ENCODE measurements at places on chromosomes 7 and 10.

DNA sequence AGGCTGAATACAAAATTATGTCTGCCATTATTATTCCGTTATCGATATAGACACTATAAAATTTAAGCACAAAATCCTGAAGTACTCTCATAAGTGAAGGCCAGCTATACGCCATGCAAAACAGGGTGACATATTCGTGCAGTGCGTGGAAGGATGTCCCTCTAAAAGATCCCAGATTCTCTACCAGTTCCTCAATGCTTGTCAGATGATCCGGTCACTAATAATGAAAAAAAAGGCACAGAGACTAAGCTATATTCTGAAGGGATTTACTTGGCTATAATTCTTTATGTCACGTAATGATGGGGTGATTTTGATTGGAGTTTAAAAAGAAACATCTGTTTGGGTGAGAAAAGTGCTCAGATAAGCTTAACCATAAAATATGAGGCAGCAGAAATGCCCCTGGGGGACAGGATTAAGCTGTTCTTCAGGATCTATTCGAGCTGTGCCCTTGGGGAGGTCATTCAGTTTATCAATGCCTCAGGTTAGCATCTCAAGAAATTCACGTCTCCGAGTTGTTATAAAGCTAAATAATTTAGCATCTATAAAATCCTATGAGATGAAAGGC lies 229.7 kb upstream of the PITRM1 start:
- no peak for DNase-seq

DNA sequence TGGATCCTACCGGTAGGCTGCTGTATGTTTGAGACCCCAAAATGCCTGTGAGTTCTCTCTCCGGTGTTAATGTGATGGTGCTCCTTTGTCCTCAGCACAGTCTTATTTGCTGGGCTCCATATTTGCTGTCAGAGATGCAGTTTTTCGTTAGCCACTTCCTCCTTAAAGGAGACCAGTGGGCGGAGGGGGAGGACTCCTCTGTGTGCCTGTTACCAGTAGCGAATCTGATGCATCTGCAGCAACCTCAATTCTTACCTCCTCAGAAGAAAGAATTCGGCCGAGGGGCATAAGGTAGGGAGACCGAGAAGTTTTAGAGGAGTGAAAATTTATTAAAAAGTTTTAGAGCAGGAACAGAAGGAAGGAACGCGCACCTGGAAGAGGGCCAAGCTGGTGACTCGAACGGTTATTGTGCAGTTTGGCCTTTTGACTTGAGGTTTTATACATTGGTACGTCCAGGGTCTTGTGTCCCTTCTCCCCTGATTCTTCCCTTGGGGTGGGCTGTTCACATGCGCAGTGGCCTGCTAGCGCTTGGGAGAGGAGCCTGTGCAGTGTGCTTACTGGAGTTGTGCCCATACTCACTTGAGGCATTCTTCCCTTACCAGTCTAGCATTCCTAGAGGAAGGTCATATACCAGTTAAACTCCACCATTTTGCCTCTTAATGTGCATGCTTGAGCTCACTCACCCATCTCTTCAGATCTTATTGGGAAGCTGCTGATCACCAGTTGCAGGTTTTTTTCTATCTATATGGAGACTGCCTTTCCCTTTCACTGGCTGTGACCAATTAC lies 49.5 kb downstream of the GNAI1 start:
- DNase-seq, result no peak

DNA sequence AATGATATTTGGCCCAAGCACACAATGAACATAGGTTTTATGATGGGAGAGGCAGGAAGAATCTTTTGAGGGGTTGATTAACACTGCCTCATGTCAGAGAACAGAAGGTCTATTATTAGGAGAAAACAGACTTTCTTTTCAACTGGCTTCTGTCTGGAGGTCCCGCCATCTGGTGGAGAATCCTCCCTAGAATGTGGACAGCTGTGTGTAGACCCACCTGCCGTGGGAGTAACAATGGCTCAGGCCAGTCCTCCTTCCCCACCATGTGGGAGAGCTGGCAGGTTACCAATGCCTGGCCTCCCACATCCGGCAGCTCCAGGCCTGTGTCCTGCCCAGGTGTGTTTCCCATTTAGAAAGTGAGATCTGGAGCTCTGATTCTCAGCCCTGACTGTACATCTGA lies 70.4 kb upstream of the AOAH start:
- DNase-seq, result no peak

DNA sequence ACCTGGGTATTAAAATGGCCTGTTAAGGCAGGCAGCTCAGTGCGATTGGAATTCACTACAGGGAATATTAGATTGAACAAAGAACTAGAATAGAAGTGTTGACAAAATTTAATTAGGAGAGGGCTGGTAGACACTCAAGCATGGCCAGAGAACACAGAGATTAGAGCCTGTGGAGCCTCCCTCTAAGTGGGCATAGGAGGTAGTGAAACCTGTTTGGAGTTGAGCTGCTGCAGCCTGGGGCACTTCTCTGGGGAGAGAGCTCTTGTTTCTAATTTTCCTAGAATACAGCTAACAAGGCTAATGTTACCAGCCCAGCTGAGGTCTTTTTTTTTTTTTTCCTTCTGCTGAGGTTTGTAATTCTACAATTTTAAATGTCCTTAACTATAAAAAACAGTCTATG lies 46.4 kb downstream of the TMEM168 start:
- DNase-seq, result no peak

DNA sequence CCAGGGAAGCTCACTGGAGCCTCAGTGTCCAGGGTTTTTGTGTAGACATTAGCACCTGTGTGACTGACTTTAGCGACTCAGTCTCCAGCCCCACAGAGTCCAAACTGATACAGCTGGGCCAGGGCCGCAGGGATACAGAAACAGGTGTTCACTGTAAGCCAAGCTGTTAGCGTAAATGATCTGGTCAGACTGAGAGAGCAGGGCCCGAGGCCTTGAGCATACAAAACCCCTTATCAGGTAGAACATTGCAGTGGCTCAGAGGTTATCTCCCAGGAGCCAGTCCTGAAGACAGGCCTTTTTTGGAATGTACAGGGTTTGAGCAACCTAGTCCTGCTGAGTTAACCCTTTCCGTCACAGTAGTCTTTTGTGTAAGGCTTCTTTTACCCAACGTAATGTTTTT lies 25.0 kb downstream of the LHPP start:
- no peak for DNase-seq

DNA sequence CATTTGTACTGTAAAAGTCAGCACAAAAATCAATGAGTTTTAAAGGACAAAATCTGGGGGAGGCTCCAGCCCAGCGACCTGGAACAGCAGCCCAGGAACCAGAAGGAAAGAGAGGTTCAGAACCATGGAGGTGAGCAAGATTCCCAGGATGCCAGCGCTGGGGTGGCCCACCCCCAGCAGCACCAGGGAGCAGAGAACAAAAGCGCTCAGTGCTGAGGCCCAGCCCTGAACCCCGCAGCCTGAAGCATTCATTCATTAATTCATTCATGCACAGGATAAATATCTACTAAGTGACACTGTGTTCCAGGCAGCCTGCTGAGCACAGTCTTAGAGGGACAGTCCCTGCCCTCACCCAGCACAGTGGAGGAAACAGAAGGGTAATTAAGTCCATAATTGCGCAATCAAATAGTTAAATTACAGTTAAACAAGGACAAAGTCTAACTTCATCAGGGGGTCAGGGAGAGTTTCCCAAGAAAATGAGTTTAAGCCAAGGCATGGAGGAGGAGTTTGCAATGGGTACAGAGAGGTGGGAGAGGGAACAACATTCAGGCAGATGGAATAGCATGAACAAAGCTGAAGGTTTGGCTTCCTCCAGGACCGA lies 202.3 kb downstream of the GRID1 start:
- no peak for DNase-seq

DNA sequence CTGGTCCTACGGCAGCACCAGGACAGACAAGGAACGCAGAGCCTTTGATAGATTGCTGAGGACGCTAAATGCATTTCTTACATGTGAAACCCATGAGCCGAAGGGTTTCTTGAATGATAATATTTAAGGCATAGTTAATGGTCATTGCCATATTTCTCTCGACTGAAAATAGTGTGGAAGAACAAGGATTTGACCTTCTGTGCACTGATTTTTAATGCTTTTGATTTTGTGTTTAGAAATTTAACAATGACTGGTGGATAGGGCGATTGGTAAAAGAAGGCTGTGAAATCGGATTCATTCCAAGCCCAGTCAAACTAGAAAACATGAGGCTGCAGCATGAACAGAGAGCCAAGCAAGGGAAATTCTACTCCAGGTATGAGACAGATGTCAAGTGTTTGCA lies 150.8 kb downstream of the NSUN6 start:
- DNase-seq, result no peak
